ENCODE measurements at places on chromosomes 1 and 21.

DNA sequence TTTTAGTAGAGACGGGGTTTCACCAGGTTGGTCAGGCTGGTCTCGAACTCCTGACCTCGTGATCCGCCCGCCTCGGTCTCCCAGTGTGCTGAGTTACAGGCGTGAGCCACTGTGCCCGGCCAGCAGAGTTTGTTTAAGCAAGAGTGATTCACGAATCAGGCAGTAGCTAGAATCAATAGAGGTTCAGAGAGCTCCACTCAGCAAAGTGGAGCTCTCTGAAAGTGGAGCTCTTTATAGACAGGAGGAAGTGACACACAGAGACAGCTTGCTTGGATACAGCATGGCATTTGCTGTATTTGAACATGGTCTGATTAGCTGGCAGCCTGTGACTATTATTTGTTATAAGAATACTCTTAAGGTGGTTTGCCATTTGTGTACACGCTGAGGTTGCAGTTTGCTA, 27.1 kb upstream of the CD34 start:
- no peak for DNase-seq

- no peak for DNase-seq
Measured at GRCh38 chr1:74857676-74858075, 124.7 kb downstream of the TYW3 start.

DNA sequence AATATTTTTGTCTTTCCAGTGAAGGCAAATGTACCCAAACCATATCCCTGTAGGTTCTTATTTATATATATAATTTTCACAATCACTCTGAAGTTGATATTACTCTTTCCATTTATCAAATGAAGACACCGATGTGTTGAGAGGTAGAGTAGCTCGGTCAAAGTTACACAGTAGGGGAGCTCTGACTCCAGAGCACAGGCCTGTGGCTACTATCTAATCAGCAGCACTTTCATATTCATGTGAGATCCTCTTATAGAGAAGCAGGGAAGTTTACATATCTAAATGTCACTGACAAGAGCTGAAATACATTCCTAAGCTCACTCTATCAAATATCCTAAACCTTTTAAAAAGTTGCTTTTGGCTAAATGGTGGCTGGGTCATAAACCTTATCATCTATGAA, 241.1 kb upstream of the B3GALT2 start:
- no peak for DNase-seq

GRCh38 chr1:167301355-167301754, 80.7 kb downstream of the POU2F1 start:
- DNase-seq, result no peak

DNA sequence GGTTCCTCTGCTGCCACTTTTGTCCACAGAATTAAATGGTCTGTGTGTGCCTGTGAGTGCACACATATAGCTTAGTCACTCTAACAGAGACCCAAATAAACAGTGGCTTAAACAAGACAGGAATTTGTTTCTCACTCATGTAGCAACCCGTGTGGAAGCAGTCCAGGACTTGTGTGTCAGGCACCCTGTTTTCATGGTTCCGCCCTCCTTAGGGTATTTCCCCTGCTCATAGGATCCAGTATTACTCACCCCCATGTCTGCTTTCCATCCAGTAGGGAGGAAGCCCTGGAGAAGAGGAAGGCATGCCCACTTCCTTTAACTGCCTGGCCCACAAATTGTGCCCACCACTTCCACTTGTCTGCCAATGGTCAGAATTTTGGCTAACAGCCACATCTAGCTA, 41.3 kb upstream of the TACSTD2 start:
- no peak for DNase-seq

GRCh38 chr1:24454673-24455072, 39.1 kb downstream of the NIPAL3 start:
- DNase-seq, result no peak

GRCh38 chr1:162755306-162755705, 35.2 kb upstream of the HSD17B7 start:
- no peak for DNase-seq

DNA sequence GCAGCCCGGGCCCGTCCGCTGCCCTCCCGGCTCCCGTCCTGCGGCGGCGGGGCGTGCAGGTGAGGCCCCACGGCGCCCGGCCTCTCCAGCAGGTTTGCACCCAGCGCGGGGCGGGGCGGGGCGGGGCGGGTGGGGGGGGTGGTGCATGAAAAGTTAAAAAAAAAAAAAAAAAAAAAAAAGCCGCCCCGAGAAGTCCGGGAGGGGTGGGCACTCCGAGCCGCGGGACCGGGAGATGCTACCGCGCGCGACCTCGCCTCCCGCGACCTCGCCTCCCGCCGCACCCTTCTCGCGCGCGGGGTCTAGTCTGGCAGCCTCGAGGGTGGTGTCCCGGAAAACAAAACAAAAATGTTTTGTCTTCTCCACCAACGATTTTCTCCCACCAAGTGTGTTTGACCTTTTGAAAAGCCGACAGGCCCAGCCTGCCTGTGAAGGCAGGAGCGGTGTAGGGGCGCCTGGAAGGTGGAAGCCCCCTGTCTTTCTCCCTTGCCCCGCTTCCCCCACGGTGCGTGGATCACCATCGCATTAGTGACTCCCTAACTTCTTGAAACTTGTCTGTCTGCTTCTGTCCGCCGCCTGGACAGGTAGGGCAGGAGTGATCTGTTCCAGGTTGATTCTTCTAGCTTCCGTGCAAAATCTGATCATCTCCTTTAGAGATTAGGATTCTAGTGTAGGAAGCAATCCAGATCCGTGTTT, 569 bp downstream of the RCAN3 start:
- peak; percentile 40 for DNase-seq

DNA sequence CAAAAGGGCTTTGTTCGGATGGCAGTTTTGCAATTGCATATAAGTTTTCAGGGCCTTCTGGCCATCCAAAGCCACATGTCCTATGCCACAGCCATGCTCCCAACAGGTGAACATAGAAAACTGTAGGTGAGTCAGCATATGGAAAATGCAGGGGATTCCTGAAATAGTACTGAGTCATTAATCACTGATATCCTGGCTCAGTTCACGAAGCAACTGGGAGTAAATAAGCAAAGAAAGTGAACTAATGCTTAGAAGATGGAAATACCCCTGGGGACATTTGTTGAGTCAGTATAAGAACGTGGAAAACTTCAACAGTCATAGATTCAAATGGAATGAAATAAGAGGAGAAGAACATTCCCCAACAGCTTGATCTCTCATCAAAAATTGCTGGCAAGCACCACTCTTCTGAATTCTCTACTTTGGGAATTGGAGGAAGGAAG, 148.9 kb upstream of the RUNX1 start:
- no peak for DNase-seq

- DNase-seq, result no peak
Measured at GRCh38 chr1:67792741-67793458, 40.4 kb downstream of the GNG12 start.
